Lung microvascular endothelial cell (primary cell): ENCODE measurements at places on chromosomes 2 and 18.

DNA sequence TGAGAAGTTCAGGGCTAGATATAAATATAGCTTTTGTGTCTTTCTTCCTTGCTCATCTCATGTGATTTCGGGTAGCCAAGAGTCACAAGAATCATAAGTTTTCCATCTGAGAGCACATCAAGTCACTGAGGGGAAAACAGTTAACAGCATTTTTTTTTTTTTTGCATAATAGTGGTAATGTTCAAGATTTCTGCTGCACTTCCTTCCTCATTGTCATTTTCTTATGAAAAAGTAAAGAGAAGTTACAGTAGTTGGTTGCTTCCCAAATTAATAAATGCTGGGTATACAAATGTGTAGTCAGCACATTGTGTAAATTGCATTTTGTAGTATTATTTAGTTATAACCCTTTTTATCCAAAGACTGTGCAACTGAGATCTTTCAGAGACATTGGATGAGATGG is 93.6 kb downstream of the ZEB2 start:
- DNase-seq: no peak

GRCh38 chr2:73386894-73387636 is 1.4 kb downstream of the ALMS1 start:
- DNase-seq: peak; percentile 1

- no peak for DNase-seq
Measured at GRCh38 chr2:71784734-71785511, 331.6 kb downstream of the DYSF start.

DNA sequence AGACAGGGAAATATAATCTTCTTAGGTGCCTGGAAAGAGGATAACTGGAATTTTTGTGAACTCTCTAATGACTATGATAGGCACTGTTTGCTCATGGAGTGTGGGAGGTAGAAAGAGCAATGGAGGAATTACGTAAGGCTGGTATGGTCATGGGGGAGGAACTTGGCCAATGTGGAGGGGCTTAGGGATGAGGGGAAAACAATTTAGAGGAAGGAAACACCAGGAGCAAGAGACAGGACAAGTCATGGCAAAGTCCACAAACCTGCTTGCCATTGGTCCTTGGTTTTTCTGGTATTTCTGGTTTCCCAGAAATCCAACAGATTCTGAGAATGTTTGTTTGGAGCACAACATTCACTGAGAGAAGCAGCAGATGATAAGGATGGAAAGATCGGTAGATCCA is 274.2 kb downstream of the DYSF start:
- no peak for DNase-seq

- peak; percentile 69 for DNase-seq
Measured at GRCh38 chr18:13500227-13500865, 226.0 kb downstream of the FAM210A start.

GRCh38 chr2:39689272-39689841 is 23.6 kb downstream of the TMEM178A start:
- DNase-seq: no peak

GRCh38 chr2:63484901-63485300 is 103.4 kb downstream of the WDPCP start:
- DNase-seq: no peak

DNA sequence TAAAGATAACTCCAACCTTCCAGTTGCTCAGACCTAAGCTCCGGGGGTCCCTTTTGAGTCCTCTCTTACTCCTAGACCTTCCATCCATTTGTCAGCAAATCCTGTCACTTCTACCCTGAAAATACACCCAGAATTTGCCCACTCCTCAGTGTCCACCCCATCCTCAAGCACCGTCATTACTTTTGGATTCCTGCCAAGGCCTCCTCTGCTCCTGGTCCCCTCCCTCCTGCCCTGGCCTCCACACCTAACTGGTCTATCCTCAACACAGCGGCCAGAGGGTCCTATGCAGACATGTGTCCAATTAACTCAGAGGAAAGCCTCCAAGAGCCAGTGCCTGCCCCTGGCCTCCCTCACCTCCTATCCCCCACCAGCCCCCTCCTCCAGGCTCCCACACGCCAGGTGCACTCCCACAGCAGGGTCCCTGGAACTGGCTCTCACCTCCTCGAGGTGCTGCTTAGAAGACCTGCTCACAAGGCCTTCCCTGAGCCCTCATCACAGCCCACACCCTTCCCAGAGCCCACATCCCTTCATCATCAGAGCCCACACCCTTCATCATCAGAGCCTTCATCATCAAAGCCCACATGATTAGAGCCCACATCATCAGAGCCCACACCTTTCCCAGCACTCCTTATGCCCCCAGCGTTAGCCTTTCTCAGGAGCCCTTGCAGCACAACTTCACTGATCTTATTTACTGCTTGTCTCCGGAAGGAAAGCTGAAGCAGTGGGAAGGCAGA is 20.4 kb downstream of the FAM178B start:
- DNase-seq: no peak

DNA sequence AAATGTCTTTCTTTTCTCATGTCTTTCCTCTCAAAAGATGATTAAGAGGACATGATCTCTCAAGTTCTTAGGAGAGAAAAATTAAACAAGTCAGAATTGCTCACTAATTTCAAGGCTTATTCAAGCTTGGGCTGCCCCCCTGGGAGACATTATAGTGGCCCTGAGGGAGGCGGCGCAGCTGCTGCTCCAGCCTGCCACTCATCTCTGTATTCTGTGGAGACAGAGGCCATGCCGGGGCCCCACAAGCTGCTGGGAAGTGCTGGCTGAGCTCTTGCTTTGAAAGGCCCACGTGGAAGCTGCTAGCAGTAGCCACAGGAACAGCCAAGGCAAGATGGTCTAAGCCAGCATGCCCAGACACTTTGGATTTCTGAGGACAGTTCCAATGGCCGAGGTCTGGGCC is 267.4 kb downstream of the LNPK start:
- no peak for DNase-seq

GRCh38 chr2:30686000-30686399 is 121.2 kb downstream of the CAPN13 start:
- no peak for DNase-seq

- peak; percentile 53 for DNase-seq
Measured at GRCh38 chr2:48248251-48248933, 281.6 kb upstream of the STON1 start.

GRCh38 chr2:241482126-241482955 is 26.0 kb downstream of the STK25 start:
- DNase-seq: no peak

DNA sequence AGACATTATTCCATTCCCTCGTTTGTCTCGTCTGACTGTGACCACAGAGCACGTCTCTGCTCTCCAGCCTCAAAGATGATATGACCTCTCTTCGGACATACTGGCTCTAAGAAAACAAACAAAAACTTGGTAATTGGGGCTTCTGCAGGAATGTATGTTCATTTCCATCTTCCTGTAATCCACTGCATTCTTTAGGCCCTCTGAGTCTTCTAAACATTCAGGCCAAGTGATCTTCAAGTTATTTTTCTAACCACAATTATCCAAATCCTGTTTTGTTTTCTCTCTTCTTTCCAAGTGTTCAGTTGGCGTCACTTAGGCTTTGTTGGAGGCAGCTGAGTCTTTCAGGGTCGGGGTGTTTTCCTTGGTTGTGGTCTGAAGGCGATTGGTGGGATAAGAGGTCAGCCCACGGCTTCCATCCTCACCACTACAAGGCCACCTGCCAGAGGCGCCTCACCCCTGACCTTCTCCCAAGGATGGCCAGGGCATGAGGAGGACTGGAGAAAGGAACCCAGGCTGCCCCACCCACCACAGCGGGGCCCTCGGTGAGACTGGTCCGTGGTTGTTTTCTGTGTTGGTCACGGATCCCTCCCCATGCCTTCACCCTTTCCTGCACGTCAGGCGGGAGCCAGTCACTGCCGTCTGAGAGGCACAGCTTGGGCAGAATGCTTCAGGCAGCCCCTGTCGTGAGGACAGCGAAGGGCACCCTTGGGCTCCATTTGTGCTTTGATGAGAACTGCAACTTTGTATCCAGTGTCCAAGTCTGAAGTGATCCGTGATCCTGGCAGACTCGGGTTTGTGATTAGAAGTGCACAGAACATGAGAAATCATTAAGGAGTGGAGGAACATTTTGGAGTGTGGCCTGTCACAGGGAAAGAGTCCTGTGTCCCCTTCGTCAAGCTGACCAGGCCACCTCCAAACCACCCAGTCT is 88.6 kb upstream of the FHL2 start:
- no peak for DNase-seq

DNA sequence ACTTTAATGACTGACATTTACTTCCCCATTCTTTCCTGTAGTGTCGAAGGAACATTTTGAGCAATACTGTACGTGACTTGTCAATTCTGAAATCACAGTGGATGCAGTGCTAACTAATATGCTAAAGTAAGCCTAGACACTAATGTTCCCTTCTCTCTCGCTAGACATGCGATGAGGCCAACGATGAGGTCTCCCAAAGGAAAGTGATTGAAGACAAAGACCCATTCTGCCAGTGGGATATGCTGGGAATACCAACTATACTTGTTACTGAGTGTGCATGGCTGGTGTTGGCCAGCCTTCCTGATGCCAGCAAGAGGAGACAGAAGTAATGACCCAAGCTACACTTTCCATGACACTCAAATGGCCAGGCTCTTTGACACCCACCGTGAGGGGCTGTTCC is 2.5 kb upstream of the SERPINE2 start:
- DNase-seq: no peak

DNA sequence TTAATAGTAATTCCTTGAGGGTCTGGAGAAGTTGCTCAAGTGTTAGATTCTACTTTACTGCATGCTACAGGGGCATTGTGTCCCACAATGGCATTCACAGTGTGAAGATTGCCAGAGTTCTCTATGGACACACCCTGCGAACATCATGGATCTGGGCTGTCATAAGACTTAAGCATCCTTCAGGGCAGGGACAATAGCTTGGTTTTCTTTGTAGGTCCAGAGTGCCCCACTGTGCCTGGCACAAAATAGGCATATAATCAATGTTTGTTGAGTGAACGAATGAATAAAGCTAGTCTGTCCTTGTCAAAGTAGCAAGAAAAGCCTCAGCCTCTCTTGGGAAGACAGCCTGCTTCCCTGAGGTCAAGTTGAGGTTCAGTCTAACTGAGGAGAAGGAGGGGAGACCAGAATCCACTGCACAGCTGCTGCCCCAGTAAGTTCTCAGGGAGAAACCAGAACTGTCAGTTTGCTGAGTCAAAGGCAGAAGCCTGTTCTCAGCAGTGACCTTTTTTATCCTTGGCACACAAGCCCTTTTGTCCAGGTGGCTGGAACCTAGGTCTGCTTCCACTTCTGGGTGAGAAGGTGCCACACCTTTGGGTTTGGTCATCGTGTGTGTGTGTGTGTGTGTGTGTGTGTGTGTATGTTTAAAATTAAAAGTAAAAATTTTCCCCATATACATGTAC is 15.0 kb downstream of the INPP4A start:
- DNase-seq: no peak

DNA sequence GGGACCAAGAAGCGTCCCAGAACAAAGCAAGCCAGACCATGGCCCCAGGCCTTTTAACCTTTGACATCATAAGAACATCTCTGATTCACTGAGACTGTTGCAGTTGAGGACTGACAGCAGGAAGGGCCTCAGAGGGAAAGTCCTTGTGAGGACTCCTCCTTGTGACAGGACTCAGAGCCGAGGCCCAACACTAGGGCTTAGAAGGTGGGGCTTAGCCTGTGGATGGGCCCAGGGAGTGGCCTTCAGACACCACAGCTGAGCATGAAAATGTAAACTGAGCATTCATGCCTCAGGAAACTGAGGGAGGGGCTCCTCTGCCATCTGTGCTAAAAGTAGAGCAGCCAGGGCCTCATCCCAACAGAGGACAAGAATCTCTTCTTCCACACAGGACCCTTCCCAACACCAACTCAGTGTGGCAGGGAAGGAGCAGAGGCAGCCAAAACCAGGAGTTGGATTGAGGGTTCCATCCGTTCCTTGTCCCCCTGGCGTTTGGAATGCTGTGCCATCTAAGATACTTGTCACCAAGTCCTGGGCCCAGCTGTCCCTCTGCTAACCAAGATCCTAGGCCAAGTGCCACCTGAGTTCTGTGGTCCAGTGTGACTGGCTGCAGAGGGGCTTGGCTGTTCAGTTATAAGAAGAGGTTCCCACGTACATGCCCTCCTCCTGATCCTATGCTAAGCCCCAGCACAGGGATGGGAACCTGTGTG is 37.5 kb upstream of the CAB39 start:
- no peak for DNase-seq

DNA sequence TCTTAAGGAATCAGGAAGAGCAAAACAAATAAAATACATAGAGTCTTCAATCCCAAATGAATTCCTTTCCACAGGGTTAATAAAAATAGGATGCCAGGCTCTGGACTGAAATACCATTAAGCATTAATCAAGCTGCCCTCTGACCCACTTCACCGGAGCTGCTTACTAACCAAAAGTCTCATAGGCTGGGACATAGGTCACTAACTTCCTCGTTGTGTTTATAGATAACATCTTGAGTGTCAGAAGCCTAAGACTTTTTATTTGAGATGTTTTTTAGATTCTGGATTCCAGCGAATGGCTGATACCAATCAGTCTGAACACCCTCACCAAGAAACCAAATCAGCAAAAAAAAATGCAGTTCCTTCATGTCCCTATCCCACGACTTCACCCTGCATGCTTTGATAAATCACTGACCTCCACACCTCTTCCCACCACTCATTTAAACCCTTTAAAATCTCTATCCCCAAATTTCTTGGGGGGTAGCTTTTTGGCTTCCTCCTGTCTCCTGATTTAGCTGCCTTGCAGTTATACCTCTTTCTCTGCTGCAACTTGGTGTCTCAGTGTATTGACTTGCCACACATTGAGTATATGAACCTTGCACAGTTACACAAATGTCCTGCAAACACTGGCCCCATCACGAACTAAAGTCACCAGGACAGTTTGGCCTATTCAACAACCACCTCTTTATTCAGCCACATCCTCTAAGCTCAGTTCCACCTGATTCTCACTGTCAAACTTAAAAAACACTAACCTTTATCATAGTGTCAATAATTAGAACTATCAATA is 399.3 kb downstream of the METTL4 start:
- peak; percentile 1 for DNase-seq

DNA sequence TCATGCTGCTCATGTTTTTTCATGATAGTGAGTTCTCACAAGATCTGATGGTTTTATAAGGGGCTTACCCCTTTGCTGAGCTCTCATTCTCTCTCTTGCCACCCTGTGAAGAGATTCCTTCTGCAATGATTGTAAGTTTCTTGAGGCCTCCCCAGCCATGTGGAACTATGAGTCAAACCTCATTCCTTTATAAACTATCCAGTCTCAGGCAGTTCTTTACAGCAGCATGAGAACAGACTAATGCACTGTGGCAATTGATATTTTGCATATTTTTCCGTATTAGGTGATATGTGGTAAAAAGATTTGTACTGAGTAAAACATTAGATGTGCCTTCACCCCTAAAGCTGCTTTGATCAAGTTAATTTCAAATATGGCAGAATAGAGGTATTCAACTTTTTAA is 48.8 kb downstream of the RAB27B start:
- no peak for DNase-seq
